ENCODE measurements at places on chromosomes 2 and 18.
A peak's percentile ranks its signal among the peaks of the same experiment; 100 is the strongest.

GRCh38 chr2:173964565-173965371, 405 bp downstream of the SP3 start:
- peak; percentile 89 for DNase-seq

GRCh38 chr2:41446266-41446665, 601.6 kb upstream of the PKDCC start:
- DNase-seq: no peak

- DNase-seq: no peak
These were observed 84.9 kb upstream of the TNP1 start for GRCh38 chr2:216944733-216945132.

DNA sequence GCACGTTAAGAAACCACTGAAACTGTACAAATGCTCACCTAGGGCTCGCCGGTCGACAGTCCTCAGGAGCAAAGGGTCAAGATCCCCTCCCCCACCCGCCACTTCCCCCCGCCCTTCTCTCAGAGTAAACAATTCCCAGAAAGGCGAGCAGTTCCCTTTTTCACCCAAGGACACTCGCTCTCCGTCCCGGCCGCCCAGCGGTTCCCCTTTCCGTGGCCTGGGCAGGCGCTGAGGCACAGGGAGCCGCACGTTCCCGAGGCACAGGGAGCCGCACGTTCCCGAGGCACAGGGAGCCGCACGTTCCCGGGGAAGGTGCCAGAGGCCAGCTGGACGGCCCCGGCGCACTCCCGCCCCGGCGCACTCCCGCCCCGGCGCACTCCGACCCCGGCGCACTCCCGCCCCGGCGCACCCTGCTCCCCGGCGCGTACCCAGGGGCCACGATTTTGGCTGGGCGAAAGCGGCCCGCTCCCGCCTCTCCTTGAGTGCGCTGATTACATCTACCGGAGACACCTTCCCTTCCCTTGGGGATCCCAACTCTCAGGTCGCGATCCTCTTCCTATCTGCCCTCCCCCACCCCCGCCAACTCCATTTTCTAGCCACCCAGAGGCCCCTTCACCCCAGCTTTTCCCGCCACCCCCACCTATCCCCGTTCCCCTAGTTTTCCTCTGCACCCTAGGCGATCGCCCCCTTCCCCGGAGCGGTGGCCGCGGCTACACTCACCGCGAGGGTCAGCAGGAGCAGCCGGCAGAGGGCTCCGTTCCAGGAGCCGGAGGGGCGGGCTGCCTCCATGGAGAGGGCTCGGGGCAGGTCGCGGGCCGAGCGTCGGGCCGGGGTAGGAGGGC, 817 bp downstream of the DSC2 start:
- peak; percentile 78 for DNase-seq

DNA sequence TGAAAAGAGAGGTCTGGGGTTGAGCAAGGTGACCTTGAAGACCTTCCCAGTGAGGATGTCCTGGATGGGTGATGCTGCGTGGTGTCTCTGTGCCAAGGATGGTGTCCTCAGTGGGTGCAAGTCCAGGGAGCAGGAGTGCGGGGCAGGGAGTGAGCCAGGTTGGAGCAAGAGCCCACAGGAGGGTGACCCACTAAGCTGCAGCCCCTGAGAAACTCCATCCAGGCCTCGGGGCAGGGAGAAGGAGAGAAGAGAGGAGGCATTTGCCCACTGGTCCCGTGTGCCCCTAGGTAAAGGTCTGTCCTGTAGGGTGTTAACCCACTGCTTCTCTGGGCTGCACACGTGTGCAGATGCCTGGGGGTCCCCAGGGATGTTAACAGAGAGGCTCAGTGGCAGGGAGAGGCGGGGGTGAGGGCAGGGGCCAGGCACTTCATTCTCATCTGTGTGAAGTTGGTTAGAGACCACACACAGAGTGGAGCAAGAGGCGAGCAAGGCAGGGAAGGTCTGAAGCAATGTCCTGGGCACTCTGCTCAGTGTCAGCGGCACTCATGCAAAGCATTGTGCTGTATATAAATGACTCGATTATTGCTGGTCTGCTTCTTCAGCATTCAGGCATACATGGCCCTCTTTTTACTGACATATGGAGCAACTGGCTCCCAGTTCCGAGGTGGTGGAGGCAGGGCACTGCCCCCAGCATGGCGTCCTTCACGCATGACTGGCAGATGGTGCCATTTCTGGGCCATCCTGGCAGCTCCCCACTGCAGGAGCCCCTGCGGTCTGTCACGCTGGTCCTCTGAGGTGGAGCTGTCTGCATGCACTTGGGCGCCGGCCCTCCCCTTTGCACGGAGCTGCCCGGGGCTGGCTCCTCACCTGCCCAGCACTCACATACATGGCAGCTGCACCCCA, 117.2 kb upstream of the HS6ST1 start:
- DNase-seq: peak; percentile 39

DNA sequence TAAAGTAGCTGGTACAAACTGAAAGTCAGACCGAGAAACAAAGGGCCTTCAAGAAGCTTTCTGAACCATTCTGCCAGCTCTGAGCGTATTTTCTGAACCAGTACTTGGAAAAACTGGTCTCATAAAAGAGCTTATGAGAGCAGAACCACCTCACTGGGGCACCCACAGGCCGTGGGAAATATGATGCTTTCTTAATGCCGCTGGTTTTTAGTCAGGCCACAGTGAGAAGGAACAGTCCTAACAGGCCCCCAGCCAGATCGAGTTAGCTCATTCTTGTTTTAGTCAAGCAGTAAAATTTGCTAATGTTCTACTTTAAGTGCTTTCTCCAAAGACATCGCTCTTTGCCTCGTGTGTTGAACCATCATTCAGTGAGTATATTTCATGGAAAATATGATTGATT, 12.7 kb upstream of the NOSTRIN start:
- no peak for DNase-seq

DNA sequence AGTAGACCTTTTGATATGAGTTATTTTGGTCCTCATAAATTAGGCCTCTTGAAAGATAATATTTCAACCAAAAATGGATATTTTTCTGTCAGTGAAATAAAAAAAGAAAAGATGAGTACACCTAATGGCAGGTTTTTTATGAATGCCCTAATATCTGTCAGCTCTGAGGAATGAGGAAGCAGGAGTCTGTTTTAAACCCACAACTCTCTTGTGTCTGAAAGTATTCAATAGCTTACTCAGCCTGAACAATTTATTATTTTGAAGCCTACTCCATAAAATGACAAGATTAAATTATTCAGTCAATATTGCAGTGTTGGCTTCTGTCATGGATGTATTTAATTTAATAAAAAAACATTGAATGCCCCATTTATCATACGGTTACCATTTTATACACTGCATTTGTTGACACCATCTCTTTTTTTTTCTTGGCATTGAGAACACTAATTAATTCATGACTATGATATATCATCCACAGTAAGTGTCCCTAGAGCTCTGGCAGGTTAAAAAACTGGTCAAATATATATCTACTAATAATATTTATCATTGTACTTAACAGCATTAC, 548.2 kb downstream of the CBLN2 start:
- no peak for DNase-seq

Measured in ecto neural progenitor cell (in vitro differentiated cells).